ENCODE measurements at places on chromosomes 16 and 17.

DNA sequence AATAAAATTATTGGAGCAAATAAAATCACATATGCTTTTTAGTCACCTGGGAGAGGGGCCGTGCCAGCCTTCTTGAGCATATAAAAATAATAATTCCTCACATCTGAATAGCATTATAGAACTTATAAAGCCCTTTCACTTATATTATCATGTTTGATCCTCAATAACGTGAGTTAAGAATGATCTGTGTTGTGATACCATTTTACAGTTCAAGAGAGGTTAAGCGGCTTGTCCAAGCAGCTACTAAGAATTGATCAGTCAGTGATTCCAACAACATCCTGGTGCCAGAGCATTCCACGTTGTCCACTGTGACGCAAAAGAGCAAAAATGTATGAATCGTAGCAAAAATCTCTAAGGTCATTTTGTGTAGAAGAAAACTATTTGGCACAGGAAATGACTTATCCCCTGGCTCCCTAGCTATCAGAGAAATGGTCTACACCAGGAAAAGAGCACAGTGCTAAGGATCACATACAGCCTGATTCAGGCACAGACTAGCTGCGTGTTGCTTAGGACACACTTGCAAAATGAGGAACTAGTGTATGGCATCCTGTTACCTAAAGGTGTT, 33.0 kb downstream of the ANKFN1 start:
- no peak for DNase-seq

GRCh38 chr16:85673529-85674417, 15.0 kb downstream of the GINS2 start:
- no peak for DNase-seq

DNA sequence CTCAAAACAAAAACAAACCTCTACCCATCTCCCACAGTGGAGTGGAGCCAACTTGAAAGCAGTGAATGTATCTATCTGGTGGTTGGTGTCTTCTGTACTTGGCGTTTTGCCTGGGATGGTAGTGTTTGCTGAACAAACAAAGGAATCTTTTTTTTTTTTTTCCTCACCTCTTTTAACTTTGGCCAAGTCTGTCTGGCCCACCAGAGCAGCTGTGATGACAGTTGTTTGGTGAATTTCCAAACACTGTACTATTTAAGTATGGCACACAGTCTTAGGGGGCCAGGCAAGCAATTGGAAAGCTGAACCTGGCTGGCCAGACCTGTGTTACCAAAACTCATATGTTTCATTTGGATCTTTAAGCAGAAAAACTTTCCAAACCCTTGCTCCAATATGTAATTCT, 101.8 kb upstream of the CDH13 start:
- no peak for DNase-seq

- DNase-seq: peak; percentile 49
These were observed 1.6 kb downstream of the PYCARD start for GRCh38 chr16:31200821-31201568.

- no peak for DNase-seq
These were observed 5.1 kb downstream of the ADGRG1 start for GRCh38 chr16:57633383-57634064.

DNA sequence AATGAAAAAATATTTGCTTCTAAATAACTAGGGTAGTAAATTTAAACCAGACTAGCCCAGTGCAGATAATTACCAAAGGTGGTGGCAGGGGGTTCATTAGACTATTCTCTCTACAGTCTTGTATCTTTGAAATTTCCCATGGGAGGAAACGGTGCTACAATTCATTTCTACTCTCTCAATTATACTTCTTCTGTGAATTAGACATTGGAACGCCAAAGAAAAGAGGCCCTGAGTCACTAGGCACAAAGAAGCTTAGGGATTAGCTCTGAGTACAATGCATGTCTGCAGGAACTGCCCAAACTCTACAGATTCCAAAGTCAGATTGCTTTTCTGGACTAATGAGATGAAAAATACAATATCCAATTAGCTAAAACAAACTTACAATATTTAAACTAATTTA, 30.7 kb upstream of the ARL6IP1 start:
- DNase-seq: no peak

GRCh38 chr17:29079433-29079832, 36.5 kb downstream of the PIPOX start:
- no peak for DNase-seq
